Psoas muscle (tissue), 8 donors: ENCODE measurements at places on chromosomes 11 and 22.

DNA sequence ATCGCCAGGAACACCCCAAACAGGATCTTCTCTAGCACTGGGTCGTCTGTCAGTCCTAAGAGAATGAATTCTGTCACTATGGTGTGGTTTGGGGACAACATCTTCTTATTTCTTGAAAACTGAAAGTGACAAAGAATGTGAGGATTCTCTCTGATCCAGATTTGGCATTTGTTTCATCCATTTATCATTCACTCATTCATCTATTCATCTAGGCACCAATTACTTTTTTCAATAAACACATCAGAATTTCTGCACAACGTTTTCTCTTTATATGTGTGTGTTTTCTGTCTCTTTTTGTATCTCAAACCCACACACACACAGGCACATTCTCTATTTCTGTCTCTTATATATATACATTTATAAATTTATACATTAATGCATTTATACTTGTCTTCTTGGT is at the start of gene OR5M10:
Gene OR5M10 (minus strand): TSS at position 101 of the 400 bp plus-strand sequence. CDS start 0 bp downstream, at position 101.
- DNase-seq: no peak

DNA sequence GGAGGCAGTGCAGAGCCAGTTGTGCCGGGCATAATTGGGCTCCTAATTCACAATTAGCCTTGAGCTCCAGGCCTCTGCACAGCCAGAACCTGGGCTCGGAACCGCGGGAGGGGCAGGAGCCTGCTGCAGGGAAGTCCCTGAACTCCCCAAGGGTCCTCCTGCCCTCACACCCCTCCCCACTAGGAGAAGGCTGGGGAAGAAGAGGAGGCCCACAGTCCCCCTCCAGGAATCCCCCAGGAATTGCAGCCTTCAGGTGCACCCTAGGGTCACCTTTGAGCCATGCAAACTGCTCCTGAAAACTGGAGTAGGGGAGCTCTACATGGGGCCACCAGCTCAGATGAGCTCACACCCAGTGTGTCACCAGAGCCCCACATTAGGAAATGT is 93.8 kb upstream of the LMO1 start:
- no peak for DNase-seq

DNA sequence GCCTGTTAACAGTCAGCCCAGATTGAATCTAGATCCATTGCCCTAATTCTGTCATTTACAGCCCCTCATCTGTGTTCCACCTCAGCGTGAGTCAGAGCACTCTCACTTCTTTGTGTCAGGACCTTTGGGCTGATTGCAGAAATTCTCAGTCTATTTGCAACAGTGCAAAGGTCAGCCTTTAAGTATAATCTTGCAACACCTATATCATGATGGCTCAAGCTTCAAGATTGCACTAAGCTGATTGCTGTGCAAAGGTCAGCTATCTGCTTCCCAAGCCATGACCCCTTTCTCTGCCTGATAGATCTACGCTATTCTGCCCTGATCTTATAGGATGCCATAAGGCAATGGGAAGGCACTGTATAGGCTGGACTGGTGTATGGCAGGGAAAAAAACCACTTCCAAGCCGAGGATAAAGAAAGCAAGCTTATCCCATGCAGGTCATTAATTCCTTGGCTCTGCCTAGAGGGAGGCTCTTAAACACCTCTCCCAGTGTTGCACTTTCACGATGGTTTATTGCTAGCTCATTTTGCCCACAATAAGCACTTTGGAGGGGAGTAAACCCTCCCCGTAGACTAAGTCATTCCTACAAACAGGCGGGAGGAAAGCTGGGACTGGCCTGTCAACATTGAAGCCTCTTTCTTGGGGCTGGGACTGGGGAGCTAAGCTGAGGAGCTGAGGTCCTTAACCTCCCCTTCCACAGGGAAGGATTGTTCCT is 100.6 kb downstream of the RRAS2 start:
- no peak for DNase-seq

DNA sequence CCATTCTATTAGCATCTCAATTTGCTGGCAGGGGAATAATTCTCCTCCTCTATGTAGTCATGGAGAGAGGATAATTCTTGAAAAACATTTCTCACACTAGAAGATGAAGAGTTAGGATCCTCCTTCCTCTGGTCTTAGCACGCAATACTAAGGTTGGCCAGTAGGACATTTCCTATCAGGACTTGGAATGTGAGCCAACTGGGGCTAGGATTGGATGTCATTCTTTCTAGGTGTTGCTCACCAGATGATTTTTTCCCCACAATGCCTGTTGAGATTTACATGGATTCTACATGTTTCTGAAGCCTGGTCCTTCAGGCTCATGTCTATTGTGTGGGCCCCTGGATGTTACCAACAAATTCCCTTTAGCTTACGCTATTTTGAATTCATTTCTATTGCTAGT is 28.0 kb downstream of the SLN start:
- DNase-seq: no peak

DNA sequence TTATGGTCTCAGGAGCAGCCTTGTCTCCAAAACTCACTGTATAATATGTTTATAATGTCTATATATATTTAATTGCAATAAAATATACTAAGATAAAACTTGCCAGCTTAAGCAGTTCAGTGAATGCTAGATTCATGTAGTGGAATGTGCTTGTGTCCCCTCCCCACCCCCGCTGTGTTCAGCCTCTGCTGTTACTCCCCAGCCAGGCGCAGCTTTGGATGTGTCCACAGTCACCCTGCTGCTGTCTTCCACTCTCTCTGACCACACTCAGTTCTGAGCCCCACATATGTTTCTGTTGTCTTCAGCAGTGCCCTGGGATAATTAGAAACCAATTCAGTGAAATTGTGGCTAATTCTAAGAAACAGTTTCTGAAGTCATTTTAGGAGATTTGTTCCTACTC is 52.2 kb downstream of the PPFIA1 start:
- no peak for DNase-seq
